ENCODE measurements at places on chromosomes 5 and 9.

DNA sequence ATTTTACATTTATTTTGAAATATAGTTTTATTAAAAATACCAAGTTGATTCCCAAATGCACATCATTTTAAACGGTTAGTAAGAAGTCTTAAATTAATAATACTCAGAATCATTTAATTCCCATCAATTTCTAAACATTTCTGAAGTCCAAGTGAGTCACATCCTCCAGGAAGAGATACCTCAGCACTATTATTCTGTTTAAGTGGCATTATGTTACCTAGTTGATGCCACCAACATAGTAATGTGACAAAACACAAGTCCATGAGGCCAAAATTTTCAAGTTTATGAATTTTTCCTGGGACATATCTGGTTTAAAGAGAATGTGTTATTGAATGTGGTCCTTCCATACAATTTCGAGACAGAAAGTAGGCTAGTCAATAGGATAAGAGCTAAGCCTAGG lies 1348.3 kb upstream of the CDH9 start:
- no peak for DNase-seq

GRCh38 chr9:36530224-36530623 lies 42.5 kb upstream of the MELK start:
- no peak for DNase-seq

DNA sequence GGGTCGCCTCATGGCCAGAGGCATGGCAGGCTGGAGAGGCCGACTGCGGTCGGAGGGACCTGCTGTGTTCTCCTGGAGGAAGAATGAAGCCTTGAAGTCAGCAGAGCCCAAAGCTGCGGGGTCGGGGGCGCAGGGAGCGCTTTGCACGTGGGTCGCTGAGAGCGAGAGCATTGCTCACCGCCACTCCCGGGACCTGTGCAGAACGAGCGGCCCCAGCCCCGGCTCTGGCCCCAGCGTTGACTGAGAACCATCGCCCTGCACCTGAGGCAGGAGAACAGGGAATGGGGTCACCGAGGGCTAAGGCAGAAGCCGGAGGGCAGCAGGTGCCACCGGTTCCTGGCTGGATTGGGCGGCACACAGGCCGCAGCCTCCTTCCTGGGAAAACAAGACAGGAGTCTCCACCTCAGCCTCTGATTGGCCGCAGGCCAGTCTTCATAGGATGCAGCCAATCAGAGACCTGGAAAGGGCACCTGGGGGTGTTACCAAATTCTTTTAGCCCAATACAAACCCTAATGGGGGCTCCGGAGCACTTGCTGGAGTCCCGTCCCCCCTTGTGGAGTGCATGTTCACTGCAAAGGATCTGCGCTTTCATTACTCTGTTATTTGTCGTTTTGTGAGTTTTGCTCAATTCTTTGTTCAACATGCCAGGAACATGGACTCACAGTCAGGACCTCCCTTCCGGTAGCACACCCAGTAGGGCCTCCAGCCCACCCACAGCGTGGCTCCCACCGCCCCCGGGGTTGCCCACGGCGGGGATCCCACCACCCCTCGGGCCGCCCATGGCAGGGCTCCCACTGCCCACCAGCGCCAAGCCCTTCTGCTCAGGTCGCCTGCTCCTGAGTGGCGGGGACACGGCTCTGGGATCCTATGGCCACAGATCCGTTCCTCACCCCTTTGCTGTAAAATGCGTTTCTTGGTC lies 24.7 kb upstream of the SLC6A19 start:
- no peak for DNase-seq

GRCh38 chr5:124741711-124742496 lies 4.5 kb downstream of the ZNF608 start:
- no peak for DNase-seq

DNA sequence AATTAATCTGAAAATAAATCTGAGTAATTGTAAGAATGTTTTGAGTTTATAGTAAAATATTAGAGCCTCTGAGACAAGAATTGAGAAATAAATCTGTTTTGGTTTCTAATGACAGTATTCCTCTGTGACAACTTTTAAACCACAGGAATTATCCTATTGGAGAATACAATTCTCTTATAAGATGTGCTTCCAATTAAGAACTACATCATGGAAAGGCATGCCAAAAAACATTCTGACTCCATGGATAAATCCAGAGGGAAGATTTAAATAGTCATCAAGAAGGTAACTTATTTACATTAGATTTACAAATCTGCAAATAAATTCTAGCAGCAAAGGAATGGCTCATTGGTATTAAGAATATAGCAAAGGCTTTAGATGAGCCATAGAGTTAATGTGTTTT lies 178.3 kb upstream of the ACOT12 start:
- no peak for DNase-seq

DNA sequence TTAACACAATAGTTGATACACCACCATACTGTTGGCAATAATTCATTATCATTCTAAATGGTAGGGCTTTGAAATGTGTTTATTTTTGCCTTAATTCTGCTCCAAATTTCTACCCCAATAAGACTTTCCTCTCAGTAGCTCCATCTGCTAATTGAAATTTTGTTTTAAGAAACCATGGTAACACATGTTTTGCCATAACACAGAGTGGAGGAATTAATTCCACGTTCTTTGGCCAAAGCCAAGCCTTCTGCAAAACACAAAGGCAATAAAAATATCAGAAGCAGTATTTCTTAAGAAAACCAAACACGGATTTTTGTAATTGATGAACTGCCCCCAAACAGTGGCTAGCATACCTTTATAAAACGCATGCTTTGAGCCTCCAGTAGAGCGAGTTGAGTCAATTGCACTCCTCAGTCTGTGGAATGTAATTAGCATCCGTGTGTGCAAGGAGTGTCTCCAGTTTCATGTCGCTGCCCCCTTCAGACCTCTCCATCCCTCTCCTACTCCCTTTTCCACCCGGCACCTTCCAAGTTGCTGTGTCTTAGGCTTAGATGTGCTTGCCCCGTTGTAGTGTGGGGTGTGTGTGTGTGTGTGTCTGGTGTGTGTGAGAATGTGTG lies 58.2 kb upstream of the CKS2 start:
- DNase-seq, result no peak
